ENCODE measurements at places on chromosomes 3 and 15.

GRCh38 chr15:57458356-57458781, 82.1 kb downstream of the CGNL1 start:
- DNase-seq: no peak

DNA sequence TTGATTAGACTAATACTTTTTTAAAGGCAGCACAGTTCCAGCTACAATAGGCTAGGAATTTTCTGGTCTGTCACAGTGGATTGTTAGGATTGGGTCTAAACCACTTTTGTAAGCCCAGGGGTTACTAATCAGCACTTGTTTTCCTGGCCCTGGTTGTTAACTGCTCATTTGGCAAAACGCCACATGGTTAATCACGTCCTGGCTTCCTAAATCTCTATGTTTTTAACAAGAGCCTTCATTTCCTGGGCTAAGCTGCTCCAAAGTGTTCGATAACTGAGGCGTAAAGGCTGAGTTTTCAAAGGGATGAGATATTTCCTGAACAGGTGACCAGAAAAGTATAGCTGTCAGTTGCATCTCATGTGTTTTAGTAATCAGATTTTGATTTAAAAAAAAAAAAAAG, 38.9 kb upstream of the CLRN1 start:
- no peak for DNase-seq

DNA sequence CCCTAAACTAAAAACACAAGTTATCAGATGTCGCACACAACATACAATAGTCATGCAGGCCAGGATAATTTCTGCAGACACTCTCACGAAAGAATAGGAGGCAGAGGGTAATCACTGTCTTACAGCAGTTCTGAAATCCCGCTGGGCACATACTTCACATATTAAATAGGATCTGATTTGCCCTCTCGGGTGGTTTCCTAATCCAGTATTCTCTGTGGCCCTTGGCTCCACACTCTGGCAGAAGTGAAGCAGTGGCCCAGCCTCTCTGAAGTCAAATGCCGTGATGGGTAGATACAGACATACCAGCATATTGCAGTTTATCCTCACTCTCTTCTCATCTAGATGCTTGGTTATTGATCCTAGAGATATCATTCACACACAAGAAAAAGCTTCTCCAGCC, 19.0 kb downstream of the GADL1 start:
- no peak for DNase-seq

GRCh38 chr15:56045068-56045748, 51.8 kb upstream of the NEDD4 start:
- no peak for DNase-seq

GRCh38 chr3:71701251-71701762, 23.9 kb downstream of the EIF4E3 start:
- no peak for DNase-seq

- DNase-seq: no peak
These were observed 5.2 kb downstream of the RCCD1 start for GRCh38 chr15:90959894-90960293.

DNA sequence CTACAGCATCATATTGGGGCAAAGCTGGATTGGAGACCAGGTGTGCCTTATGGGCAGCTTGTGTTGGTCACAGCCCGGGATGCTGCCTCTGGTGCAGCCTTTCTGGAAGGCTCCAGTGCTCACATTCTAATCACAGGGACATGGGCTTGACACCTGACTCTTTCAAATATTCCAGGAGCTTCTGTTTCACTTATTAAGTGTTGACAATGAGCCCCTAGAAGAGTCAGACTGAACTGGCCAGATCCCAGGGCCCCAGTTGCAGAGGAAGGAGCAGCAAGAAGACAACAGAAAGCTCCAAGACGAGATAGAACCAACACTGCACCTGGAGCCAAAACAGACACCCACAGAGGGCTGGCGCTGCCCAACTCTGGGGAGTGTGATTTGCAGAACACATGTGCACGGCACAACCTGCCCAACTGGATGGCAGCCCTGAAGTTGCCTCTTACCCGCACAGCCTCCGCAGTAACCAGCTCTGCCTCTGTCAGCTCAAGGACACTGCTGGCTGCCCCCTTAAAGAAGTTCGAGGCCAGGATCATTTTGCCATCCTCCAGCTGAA, 30.3 kb downstream of the ALDH1L1 start:
- no peak for DNase-seq

- no peak for DNase-seq
These were observed 4.8 kb upstream of the ZBTB20 start for GRCh38 chr3:115151921-115152320.

DNA sequence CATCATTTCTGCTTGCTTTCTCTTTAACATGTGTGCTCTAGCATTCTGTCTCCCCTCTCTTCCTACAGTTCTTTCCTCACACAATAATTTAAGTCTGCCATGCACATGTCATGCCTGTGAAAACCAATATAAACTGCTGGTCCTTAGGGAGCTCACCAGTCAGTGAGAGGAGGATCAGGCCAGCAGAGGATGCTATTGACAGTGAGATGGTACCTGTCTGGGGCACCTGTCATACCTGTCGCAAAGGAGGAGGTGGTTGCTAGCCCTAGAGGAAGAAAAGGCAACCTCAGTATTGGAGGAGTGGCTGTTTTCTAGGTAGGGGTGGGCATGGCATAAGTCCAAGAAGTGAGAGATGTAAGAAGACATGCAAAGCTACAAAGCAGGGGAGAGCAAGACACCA, 194.6 kb downstream of the GABRG3 start:
- DNase-seq: no peak
